ENCODE measurements at places on chromosomes 12 and 14.

DNA sequence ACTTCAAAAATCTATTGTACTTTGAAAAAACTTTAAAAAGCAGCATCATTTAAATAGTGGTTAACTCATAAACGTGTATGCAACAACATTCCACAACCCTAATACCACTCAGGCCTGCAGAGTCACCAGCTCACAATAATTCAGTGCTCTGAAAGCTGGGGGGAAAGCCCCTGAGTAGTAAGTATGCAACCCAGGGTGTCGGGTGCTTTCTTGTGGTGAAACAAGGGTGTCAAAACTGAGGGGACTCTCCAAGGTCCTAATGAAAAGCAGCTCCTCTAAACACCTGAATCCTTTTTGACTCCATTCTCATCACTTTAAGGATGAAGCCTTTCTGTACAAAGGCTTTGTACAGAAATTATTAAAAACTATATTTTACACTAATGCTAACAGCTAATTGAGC is 33.7 kb downstream of the FGFR1OP2 start:
- DNase-seq, result no peak

GRCh38 chr12:105225505-105226015 is 10.4 kb downstream of the APPL2 start:
- no peak for DNase-seq

- DNase-seq, result no peak
Observed at GRCh38 chr12:114403011-114403689, 2.8 kb downstream of the TBX5 start.

DNA sequence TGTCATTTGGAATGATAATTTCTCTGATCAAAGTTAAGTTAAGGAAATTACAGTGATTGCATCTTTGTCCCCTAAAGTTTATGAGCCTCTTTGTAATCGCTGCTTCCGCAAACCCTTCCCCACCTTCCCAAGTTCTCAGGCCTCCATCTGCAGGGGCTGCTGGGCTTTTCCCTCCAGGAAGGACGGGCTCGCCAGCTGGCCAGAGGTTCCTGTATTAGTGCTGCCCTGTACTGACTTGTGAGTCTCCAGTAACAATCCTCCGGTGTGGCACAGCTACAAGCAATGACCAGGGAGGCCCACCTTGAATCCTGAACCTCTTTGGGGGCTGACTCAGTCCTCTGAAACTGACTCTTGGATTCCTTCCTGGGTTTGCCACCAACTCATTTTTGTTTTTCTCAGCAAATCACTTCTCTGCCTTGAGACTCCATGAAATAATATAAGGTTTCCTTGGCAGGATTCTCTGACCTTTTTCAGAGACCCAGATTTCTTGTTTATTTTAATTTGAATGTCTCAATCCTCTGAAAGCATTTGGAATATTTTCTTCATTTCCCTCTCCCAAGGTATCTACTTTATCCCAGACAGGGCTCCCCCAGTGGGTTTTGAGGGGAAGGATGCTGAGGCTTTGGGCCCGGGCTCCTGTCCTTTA is 398.6 kb downstream of the ZFP36L1 start:
- DNase-seq, result no peak

Data from kidney (tissue), 22 donors.